ENCODE measurements at places on chromosomes 5 and 9.

- no peak for DNase-seq
These were observed 514.4 kb downstream of the DMAC1 start for GRCh38 chr9:7285199-7285598.

DNA sequence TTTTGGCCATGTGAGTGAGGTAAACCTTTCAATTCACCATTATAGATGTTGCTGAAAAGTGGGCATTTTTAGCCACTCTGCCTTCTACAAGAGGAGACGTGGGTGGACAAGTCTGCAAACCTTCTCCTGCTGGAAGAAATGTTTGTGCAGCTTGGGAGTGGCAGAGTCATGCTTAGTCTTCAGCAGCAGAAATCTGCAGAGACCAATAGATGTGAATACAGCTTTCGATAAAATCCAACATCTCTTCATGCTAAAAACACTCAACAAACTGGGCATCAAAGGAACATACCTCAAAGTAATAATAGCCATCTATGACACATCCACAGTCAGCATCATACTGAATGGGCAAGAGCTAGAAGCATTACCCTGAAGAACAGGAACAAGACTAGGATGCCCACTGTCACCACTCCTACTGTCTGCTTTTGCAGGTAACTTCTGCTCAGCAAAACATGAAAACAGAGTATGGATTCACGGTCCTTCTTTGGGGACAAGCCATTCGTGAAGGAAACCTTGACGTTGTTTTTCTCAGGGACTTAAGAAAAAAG lies 91.3 kb downstream of the RALGPS1 start:
- DNase-seq, result no peak

GRCh38 chr9:33439731-33440130 lies 7.7 kb downstream of the AQP3 start:
- DNase-seq, result no peak

DNA sequence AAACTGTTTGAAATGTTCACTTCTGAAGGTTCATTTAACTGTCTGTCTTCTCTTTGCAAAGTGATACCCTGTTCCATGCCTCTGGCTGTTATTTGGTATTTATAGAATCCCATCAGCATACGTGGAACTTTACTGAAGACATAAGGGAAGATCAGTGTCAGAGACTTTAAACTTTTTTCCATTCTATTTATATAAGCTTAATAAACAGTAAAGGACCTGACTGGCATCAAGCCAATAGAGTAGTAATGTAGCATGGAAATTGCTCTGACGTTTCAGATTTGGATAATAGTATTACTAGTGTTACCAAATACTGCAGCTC lies 94.9 kb upstream of the MINAR2 start:
- DNase-seq, result no peak

DNA sequence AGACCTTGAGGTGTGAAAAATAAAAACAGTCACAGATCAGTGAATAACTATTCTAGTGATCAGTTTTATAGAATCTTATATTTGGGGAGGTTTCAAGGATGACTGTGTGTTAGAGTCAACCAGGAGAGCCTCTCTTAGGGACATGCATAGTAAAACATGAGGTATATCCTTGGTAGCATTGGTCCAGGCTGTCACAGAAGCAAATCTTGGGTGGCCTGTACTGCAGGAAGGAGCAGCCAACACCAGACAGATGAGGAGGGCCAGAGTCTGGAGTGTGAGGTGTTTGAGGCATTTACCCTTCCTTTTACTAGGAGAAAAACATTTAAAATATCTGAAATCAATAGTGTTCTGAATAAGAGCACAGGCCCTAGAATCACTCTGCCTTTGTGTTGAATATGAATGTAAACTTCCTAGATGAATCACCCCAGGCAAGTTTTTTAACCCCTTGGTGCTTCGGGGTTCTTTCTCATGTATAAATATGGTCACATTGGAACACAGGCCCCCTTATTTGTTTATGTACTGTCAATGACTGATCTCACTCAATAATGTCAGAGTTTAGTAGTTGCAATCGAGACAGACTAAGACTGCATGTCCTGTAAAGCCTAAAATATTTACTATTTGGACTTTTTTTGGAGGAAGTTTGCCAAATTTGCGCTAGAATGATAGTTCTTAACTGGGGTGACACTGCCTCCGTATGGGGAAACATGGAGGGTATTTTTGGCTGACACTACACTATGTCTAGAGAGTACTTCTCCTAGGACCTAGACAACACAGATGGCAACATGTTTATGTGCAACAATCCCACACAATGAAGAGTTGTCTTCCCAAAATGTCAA lies 416.5 kb upstream of the POU5F2 start:
- no peak for DNase-seq

GRCh38 chr5:76104027-76104426 lies 20.8 kb downstream of the SV2C start:
- DNase-seq, result no peak

GRCh38 chr5:171205375-171205774 lies 103.7 kb upstream of the TLX3 start:
- DNase-seq, result no peak

GRCh38 chr5:39526914-39527477 lies 102.2 kb upstream of the DAB2 start:
- DNase-seq, result no peak

DNA sequence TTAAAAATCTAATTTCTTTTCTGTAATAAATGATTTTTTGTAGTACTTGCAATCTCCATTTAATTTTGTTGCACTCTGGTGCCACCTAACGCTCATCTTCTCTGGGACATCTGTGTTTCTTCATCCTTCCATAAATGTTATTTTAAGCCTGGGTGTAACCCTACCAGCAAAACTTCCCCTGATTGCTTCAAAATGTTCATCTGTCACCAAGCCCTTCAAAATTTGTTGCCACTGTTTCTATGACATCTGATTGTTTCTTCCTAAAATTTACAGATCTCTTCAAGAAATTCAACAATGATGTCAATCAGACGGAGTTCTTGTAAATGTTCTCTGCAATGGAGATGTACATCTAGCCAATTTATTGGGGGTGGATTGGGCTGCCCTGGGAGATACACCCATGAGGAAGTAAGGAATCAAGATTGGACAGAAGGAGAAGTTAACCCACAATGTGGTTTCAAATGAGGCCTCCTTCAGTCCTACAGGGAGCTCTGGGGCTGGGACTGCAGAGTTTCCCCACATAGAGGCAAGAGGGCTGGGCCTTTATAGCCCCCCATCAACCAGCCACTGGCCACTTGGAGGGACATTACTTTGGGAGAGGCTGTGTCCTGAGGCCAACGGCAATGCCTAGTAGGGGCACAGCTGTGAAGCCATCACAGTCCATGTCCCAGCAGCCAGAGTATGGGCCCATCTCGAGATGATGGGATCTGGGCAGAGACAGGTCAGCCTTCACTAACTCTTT lies 23.3 kb downstream of the MCTP1 start:
- no peak for DNase-seq

- no peak for DNase-seq
These were observed 11.9 kb downstream of the CMBL start for GRCh38 chr5:10295619-10296326.

- DNase-seq, result no peak
These were observed 33.0 kb downstream of the SNX30 start for GRCh38 chr9:112783551-112783954.

DNA sequence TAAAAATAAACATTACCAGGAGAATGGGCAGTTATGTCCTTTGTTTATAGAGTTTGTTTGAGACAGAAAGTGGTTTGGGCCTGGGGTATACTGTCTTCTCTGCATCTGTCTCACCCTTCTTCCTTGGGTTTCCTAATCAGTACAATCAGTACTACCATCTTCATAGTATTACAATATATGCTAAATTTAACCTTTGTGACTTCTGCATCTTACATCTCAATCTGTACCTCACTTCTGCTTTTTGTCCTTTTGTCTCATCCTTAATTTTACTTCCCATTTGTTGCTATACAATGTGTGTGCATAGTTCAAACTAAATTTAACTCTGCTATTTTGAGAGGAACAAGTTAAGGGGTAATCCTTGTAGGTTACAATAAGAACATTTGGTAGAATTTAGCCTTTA lies 19.6 kb downstream of the FBXO38 start:
- no peak for DNase-seq

All from stimulated activated CD4-positive, alpha-beta T cell treated with anti-CD3 and anti-CD28 coated beads, Interleukin-1b, Interleukin-23, amount 100 ng/mL, for 24 hours (primary cell).